GOT3 (cell line): ENCODE measurements at places on chromosomes 3 and 15.

DNA sequence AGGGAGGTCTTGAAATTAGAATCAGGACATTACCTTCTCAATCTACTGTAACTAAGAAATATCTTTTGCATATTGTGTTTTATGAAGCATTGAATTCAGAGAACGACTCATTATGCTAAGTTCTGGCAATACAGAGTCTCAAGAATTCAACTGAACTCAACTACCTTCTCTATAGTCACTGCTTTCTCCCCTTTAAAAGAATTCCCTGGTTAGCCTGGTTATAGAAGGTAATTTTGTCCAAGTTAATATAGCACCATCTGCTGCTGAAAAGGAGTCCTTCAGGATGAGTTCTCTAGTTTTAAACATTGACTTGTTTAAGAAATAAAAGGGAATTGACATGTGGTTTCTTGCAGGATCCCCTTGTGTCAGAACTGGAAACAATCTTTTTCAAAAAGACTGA, 60.2 kb downstream of the IL16 start:
- DNase-seq, result no peak

DNA sequence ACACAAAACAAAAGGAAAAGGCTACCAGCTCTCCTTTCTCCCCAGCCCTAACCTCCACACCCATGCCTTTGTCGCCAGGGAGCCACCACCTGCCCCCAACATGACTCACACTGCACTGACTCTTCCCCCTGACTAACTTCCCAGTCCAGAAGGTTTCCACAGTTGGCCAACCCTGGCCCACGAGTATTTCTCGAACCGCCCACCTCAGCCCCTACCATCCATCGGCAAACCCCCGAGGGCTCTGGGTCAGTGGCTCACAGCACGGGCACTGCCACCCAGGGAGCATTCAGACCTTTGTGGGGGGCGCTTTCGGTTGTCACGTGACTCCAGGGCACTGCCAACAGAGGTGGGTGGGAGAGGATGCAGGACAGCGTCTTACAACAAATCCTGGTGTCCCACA, 152.3 kb downstream of the LRRC28 start:
- DNase-seq, result no peak

- DNase-seq, result no peak
Measured at GRCh38 chr3:135161425-135161824, 366.4 kb downstream of the EPHB1 start.

GRCh38 chr3:99506-99905, 97.1 kb upstream of the CHL1 start:
- no peak for DNase-seq

DNA sequence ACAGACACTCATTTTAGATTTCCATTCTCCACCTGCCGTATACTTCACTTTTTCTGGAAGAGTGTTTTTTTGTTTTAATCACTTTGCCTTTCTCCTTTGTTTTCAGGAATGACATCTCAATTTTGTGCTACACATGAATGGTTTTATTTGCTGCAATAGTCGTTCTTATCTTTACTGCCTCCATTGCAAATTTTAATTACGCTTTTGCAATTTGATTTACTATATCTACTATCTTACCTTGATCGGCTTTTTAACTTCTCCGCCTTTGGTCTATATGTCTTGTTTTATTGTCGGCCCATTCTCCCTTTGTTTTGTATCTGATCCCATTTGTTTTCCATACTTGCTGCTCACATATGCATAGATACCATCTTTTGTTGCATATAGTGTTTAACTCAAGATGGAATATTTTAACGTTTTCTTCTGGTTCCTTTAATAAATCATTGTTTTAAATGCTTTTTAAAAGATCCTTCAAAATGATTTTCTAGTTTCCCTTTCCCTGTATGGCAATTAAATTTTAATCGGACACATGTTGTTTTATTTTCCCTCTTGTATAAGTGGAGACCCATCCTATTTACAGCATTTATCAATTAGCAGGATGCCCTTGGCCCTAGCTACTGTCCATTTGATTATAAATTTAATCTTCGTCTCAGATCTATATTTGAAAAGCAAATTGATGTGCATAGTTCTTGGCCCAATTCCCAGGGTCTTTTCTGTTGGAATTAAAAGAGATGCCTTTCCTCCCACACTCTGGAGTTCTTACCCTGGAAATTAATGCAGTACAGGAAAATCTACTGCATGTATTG, 97.2 kb upstream of the CNTN4 start:
- no peak for DNase-seq

DNA sequence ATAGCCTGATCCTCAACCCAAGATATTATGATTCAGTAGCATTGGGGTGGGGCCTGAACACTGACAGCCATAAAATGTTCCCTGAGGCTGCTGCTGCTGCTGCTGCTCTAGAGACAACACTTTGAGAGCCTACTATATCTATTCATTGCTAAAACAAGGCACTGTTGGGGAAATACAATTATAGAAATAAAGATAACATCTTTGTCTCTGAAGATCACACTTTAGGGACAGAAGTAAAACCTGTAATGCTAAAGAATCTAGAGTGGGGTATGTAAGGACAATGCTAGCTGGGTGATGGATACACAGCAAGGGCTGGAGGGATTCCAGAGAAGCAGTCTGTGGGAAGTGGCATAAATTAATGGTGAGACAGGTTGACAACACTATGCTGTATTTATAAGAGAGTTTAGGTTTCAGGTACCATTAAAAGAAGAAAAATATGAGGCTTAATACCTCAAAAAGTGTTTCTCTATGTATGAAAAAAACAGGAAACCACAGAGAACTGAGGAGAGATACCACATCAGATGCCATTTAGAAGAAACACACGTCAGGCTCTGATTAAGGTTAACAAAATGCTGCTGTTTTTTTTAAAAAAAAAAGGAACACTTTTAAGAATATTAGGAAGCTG, 115.9 kb downstream of the CBLB start:
- no peak for DNase-seq

DNA sequence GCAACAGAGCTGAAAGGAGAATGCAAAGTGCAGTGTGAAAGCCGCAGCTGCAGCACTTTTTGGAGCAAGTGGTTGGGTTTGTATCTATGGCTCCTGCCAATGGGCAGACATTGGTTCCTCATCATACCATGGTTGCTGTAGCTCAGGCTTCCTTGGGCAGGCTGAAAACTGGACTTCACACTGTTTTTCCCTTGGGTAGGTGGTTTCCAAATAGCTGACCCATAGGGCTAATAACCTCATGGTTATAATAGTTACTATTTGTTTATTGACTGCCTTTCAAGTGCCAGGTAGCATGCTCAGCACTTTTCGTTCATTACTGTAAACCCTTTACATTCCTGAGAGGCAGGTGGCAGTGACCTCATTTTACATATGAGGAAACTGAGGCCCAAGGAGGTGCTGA, 4.5 kb downstream of the CGNL1 start:
- no peak for DNase-seq

DNA sequence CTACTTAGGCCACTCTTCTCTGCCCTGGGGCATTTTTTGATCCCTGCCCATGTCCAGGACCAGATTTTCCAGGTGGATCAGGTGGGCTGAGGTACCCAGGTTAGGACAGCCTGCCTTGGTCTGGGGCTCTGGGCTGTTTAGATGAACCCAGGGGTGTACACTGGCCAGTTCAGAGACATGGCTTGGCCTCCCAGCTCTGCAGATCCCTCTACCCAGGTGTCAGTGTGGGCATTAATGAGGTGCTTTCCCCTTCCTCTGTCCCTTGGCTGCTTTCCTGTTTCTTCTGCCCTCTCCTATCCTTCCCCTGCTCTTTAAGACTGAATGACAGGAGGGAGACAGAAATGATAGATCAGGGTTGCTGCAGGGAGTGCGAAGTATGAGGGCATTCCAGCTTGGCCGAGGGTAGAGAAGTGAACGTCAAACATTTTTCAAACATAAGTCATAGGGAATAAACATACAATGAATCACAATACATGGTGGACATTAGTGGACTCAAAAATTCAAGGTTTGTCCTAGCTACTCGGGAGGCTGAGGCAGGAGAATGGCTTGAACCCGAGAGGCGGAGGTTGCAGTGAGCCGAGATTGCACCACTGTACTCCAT, 30.5 kb downstream of the RTP1 start:
- no peak for DNase-seq

GRCh38 chr15:51658664-51659063, 22.6 kb upstream of the SCG3 start:
- DNase-seq, result no peak

DNA sequence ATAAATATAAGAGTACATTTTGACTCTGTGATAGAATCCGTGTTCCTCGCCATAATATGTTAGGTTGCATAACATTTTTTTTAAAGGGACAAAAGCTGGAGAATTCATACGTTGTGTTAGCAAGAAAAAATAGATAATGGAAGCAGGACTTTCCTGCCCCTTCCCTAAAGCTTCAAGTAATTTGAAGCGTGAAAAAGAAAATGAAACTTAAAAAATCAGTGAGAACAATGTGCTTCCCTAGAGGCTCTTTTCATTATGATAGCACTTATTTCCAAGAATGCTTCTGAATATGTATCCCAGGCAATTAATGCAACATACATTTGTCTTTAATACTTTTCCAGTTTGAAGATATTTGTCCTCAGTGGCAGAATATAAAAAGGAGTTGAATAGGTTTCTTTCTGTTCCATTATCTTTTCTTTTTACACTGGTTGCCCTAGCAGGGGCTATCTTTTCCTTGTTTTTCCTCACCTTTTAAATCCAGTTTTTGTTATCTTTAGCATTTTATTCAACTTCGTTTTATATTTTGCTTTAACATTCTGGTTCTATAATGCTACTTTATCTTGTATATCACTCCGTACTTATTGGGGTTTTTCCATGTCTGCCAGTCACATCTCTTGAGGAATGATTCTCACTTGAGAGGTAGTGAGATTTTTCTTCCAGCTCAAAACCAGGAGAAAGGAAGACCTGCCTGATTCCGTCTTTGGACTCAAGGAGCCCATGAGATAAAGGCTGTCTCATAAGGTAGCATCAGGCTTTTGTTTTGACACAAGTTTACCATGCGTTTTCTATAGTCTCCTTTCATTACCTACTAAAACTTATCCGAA, 113.8 kb downstream of the MBNL1 start:
- no peak for DNase-seq

DNA sequence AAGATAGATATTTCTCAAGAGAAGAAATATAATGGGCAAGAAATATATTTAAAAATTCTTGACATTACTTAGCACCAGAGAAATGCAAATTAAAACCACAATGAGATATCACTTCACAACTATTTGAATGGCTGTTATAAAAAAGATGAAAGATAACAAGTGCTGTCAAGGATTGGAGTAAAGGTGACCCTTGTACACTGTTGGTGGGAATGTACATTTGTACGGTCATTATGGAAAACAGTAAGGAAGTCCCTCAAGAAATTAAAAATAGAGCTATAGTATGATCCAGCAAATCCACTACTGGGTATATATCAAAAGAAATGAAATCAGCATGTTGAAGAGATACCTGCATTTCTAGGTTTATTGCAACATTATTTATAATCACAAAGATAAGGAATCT, 326.4 kb downstream of the GBE1 start:
- DNase-seq, result no peak

GRCh38 chr3:59153648-59154047, 103.8 kb upstream of the CFAP20DC start:
- DNase-seq, result no peak

DNA sequence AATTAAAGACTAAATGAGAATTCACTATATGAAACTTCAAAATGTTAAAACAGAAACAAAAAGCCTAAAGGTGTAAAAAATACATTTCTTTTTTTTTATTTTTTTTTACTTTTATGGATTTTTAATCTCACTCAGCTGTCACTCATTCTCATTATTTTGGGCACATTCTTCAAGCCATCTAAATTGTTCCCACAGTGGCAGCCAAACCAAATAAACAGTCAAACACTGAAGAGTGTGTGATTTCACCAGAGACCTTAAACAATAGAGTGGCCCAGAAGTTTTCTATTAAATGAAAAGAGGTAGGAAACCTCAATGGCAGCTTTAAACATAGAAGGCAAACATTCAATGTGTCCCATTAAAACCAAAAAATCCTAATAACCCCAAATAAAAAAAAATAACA, 616.1 kb downstream of the OTOL1 start:
- DNase-seq, result no peak

GRCh38 chr3:161854232-161854771, 357.7 kb downstream of the OTOL1 start:
- no peak for DNase-seq

DNA sequence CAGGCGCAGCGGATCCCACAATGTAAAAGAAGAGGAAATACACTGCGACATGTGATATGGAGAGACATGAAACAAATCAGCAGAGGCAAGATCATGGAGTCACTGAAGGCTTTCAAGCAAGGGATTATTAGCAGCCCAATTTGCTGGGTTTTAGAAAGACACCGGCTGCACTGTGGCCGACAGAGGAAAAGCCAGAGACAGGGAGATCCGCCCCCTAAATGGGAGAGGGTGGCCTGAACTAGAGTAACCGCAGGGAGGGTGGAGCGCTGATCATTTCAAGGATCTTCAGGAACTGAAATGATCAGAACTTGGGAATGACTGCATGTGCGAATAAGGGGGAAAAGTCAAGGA, 612 bp upstream of the C15orf40 start:
- DNase-seq, result no peak

DNA sequence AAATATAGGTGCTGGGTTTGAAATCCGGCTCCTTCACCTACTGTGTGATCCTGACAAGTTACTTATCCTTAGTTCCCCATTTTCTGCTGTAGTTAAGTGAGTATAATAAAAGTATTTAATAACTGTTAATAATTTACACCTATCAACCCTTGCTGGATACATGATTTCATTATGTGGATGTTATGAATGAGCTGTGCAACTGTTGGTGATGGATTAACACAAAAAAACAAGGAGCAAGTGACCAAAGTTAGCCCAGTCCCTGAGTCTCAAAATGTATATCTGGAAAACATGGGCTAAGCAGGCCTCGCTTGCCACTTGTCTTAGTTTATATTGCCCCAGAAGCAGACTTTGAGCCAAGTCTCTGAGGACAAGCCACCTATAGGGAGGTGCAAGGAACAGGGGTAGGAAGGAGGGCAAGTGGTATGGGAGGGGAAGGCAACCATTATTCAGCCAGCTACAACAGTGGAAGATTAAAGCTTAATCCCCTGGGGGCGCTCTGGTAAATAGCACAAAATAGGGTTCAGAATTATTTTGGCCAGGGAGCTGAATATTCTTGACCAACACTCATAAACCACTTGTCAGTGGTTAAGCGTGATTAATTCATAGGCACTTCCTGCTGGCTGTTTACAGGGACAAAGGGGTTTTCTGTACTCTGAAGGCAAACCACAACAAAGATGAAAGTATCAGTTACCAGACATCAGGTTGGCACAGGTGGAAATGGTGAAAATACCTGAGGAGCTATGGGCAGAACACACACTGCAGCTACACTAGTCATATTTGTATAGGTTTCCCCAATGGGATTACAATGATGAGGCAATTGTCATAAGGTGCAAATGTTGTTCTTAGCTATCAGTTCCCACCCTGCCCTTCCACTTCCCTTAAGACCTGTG, 76.2 kb downstream of the TRIM42 start:
- DNase-seq, result no peak

DNA sequence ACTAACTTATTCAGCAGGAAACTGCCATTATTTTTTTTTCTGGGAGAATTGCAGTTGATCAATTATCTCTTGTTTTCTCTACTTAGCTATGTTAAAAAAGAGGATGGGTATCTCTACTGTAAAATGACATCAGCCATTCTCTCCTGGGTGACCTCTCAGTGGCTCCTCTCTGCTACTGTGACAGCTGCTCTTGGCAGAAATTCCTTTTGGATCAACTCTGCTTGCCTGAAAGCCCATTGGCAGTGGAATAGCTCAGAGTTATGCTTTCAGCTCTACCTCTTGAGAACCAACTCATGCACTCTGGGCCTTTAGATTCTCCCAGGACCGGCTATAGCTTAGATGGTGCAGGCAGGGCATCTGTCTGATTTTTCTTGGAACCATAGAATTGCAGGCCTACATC, 99.9 kb upstream of the GAP43 start:
- DNase-seq, result no peak
